NCI-H1417 (cell line): ENCODE measurements at places on chromosomes 16 and 17.

DNA sequence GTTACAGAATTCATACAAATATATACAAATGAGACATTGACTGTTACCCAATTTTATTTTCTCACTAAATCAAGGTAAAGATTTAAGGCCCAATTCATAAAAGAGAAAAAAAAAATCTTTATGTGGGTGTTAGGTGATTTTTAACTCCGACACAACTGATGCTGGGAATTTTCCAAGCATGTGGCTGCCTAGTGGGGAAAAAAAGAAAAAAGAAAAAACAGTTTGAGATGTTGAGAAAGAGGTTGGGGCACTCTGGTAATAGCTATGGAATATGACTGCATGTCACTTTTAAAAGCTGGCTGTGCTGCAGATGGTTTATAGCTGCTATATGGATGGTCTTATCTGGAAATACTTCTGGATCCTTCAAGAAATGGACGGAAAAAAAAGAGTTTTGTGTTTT, 739.9 kb upstream of the SOX9 start:
- no peak for DNase-seq

DNA sequence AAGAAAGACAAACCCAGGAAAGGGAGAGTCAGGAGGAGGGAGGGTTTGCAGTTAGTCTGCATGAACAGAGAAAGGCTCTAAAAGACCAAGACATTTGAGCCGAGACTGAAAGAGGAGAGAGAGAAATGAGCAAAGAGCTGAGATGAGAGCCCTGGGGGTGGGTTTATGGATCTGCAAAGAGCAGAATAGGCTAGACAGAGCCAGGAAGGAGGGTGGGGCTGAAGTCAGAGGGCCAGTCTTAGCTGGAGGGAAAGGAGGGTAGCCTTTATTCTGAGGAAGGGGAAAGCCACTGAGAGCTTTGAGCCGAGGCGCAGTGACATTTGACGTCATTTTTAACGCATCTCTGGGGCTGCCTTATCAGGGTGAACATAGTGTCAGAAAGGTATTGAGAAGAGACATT, 85.7 kb upstream of the CDH13 start:
- no peak for DNase-seq

DNA sequence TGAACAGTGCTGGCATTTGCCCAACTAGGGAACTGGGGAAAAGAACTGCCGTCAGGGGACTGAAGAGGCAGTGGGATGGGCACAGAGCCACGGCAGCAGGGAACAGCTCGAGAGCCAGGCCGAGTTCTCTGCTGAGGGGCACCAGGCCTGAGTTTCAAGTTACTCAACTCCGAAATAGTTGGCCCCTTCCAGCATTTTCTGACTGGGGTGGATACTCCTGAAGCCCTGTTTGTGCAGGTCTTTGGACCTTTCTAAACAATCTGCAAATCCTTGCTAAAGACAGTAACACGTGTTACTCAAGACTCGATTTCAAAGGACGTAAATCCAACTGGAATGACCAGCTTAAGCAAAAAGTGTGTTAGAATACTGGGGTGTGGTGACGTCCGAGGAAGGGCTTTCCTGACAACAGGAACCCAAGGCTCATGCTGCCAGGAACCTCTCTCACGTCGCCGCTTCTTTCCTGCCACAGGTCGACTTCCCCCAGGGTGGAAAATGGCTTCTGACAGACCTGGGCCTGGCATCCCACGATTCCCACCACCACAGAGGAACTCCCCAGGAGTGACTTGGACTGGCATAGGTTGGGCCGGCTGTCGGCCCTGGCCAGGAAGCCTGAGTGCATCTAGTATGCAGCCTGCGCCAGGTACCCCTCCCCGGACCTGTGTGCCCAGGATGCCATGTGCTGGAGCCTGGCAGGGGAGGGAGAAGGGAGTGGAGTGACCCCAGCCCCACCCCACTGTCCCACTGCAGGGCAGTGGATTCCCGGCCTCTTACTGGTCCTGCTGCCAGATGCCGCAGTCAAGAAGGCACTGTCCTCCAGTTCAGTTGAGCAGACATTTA, 71.9 kb downstream of the N4BP1 start:
- no peak for DNase-seq

DNA sequence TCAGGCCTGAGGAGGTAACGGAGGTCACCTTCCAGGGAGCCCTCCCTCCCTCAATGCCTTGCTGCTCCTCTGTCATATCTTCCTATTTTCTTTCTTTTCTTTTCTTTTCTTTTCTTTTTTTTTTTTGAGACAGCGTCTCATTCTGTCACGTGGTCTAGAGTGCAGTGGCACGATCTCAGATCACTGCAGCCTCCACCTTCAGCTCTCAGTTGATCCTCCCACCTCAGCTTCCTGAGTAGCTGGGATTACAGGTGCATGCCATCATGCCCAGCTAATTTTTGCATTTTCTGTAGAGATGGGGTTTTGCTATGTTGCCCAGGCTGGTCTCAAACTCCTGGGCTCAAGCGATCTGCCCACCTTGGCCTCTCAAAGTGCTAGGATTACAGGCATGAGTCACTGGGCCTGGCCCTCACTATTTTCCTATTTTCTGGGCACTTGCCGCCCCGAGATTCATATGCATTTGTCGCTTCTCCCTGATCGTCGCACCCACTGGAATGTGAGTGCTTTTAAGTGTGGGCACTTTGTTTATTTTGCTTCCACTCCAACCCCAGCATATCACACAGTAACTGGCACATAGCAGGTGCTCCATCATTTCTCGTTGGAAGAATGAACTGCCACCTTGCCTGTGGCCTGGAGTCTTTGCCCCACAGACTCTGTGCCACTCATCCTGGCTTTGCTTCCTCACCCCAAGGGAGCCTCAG, 31.7 kb downstream of the CPNE2 start:
- DNase-seq: peak; percentile 2
